Progenitor cell of endocrine pancreas (in vitro differentiated cells): ENCODE measurements at places on chromosomes 2 and 18. TPM values are rescaled to one million over a fixed set of nuclear protein-coding genes. Genes with fewer than 3 reads are reported as not detected.

DNA sequence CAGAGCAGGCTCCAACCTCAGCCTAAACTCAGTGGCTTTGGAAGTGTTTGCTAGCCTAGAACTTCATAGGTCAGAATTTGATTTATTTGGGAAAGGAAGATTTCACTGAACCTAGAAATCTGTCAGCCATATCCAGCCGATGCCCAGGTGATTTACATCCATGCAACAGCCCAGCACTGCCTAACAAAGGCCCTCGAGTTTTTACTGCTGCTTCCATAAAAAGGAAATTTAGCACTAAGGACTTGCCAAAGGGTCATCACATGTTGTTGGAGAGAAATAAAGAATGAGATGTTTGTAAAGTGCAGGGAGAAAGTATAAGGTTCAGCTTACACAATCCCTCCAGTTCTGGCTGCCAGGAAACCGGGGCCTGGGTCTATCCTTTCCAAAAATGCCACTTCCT lies 614.2 kb downstream of the BCL11A start:
- DNase-seq, result no peak

DNA sequence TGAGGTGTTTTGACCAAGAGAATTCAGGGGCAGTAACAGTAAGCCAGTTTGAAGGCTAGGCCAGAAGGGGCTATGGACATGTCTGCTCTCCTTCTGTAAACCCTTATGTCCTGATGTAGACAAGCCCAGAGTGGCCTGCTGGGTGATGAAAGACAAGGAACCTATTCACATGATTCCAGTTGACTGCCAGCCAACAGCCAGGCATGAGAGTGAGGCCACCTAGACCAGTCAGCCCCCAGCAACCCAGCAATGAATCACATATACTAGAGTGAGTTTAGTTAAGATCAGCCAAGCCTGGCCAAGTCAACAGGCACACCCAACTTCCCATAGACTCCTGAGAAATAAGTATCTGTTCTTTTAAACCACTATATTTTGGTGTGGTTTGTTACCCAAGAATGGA lies 1889.7 kb upstream of the CELF4 start:
- DNase-seq, result no peak

DNA sequence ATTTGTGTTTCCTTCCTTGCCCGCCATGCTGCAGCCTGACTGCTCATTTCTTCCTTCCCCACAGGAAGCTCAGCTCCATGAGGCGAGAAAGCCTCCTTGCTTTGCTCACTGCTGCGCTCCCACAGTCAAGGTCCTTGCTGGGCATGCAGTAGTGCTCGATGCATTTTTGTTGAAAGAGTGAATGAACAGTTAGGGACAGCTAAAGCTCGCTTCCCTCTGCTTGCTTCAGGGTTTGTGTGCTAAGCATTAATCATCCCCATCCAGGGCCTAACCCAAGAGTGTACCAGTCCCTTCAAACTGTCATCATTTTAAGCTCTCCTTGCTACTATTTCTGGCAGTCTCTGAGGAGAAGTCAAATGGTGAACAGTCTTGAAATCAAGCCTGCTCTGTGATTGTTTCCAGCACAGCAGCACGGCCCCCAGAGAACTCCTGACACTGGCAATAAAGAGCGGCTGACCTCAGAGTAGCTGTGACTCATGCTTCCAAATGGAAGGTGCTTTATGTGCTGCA lies 171.7 kb upstream of the SOX11 start:
- no peak for DNase-seq

- no peak for DNase-seq
Measured at GRCh38 chr2:44931198-44931780, 10.2 kb upstream of the SIX3 start.

DNA sequence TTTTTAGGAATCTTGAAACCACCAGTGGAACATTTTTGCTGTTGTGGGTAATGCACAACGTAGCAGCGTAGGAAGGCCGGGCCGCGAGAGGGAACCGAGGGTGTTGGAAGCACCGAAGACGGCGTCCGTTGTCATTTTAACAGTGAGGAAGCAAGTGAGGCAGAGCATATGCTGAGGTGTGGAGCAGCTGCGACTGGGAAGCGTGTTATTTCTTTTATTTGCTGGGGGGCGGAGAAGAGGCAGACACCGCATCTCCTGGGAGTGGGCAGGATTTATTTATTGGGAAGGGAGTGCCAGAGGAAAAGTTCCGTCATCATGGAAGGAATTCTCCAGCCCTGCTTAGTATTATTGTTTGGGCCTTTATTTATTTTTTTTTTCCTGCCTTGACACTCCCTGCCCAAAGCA lies 232.8 kb downstream of the KLHL29 start:
- DNase-seq, result no peak

DNA sequence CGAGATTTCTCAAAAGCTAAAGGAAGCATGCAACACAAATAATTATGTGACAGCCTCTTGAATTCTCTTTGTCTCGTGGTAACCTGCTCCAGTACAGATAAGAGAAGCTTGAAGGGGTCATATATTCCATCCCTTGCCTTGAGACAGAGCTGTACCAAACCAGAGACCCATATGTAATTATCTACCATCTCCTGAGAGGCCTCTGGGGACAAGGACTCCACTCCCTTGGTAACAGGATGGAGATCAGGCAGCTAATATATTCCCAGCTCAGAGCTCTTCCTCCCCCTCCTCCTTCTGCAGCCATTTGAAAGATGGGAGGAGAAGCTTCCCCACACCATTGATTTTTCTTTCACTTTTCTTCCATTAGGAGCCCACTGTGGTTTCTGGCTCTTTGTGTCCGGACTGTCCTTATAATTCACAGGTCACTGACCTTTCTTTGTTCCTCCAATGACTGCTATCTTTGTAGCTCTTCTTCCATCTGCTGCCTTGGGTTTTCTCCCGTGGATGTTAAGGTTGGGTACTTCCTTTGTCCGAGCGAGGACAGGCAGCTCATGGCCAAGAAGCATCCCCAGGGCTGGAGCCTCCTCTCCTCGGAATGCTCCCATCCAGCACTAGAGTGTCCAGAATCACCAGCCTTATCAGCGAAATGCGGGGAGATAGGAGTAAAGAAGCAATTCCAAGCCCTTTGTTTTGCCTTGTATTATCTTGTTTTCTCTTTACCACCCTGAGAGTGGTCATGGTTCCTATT lies 72.6 kb upstream of the STPG4 start:
- DNase-seq, result no peak

MC5R gene
- not detected in 2 replicates for total RNA-seq

CD8A gene
- total RNA-seq, result 0.13 and 0.19 TPM in 2 replicates

DNA sequence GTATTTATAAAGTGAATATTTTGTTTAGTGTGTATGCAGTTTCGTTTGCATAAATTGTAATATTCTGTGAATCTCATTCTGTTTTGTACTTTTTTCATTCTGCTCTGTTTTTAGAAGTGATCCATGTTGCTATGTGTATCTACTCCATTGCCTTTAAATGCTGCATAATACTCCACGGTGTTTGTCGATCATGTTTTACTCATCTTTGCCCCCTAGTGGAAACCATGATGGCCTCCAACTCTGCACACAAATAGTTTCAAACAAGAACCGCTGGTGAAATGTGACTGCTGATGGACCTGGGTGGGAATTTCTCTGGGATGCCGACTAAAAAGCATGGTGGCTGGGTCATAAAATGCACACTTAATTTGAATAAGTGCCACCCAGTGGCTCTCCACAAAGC lies 32.0 kb upstream of the SKOR2 start:
- no peak for DNase-seq

DNA sequence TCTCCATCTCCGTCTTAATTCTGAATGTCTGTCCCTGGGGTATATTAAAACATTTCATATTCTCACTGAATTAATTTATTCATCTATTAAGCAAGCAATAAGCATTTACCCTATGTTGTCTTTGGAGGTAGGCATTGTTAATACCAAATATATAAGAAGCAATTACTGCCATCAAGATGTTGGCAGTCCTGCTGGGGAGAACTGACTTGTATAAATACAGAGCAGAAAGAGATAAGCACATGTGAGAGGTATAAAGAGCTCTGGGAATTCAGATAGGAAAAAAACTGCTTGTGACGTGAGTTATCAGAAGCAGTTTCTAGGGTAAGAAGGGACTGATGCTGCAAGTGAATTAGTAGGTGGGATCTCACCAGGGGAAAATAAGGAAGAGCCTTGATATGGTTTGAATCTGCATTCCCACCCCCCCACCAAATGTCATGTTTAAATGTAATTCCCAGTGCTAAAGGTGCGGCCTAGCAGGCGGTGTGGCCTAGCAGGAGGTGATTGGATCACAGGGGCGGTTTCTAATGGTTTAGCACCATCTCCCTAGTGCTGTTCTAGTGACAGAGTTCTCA lies 286.8 kb downstream of the RAD51AP2 start:
- DNase-seq, result no peak

TYW5 gene
- 16.6 and 17.9 TPM in 2 replicates for total RNA-seq

DNA sequence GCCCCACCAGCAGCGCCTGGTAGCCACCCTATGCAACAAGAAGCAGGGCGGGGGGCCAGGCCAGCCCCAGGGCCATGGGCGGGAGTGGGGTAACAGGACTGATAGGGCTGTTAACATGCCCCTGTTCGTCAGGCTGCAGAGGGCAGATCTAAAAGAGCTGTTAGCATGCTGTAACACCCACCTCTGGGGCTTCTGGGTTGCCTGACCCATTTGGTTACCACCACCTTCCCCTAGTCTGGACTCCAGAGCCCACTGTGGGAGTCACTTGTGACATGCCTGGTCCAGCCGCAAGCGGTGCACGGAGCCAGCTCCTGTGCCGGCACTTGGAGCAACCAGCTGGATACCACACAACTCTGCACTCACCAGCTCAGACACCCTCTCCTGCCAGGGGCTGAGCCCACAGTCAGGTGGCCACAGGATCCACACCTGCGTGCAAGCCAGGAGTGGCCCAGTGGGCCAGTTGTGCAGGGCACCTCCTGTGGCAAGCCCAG lies 2.1 kb downstream of the METTL8 start:
- no peak for DNase-seq

DNA sequence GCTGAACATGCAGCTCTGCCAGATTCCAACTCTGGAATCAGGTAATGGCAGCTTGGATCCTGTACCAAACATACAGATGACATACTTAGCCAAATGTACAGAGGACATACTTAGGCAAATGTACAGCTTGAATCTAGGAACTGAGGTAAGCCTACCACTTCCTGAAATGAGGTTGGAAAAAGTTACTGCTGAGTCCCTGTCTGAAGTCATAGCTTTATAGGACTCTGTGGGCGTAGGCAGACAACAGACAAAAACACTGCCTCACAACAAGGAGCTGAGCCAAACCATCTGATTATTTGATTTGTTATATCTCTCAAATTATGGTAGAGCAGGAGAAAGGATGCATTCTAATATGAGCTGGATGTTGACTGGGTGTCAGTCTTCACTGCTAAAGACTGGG lies 290.2 kb upstream of the TCF4 start:
- no peak for DNase-seq

DNA sequence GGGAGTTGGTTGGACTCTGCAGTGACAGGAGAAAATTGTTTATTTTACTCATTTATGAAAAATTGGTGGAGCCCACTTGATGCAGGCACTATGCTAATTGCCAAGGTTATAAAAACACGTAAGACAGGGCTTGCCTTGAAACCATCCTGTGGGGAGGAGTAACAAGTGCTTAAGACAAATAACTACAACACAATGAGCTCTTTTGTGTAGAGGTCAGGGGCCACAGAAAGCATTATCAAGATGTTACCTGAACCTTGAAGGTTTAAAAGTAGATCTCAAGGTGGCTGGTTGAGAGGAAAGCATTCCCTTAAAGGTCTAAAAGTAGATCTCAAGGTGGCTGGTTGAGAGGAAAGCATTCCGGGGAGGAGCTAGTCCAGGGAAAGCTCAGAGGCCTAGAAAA lies 381.8 kb upstream of the POU3F3 start:
- DNase-seq, result no peak

GRCh38 chr18:52340406-52341102 lies 557 bp downstream of the DCC start:
- no peak for DNase-seq

GRCh38 chr2:210899131-210899530 lies 342.7 kb downstream of the CPS1 start:
- no peak for DNase-seq

- DNase-seq, result no peak
Measured at GRCh38 chr18:69648486-69648885, 247.8 kb downstream of the DOK6 start.

TCF23 gene
- total RNA-seq, result not detected in 2 replicates
